ENCODE measurements at places on chromosomes 11 and 22.
A peak's percentile ranks its signal among the peaks of the same experiment; 100 is the strongest.

GRCh38 chr11:46383974-46384701, 2.7 kb downstream of the MDK start:
- no peak for DNase-seq

- DNase-seq = no peak
Observed at GRCh38 chr22:30033901-30034300, 46.4 kb upstream of the HORMAD2 start.

GRCh38 chr22:37304595-37305343, 22.5 kb downstream of the CYTH4 start:
- peak; percentile 24 for DNase-seq

DNA sequence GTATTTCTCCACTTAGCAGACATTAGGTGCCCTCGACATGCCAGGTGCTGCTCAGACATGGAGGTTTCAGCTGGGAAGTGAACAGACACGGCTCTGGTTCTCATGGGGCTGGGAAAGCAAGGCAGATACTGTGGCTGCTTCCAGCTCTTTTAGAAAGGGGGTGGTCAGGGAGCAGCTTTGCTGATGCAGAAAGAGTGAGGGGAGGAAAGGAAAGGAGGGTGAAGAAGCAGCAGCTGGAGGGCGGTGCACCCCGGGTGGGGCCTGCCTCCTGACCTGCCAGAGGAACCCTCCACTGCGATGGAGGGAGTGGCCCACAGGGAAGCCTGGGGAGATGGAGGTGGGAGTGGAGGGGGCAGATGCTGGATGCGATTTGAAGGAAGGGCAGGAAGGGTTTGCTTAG, 76.8 kb downstream of the MORC2 start:
- no peak for DNase-seq

- DNase-seq = no peak
Observed at GRCh38 chr11:117052196-117053149, 45.8 kb downstream of the SIK3 start.

- peak; percentile 93 for DNase-seq
Observed at GRCh38 chr22:17903564-17904295, 120.6 kb downstream of the MICAL3 start.

DNA sequence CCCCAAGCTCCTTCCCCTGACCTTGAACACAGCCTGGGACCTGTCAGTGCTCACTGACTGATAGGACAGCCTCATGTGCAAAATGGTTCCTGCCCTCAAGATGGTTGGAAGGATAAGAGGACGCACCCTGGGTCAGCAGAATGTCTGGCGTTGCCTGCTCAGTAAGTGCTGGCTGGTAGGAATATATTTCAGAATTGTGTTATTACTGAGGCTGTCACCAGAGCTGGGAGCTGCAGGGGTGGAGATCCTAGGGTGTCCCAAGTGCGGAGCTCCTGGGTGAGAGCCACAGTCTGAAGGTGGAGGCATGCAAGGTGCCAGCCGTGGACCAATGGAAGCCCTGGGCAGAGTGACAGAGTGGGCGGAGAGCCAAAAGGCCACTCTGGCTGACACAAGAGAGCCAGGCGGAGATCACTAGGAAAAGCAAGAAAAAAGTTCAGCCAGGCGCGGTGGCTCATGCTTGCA, 1.0 kb upstream of the SEC14L4 start:
- DNase-seq = no peak

GRCh38 chr11:32186118-32186517, 95.2 kb downstream of the RCN1 start:
- no peak for DNase-seq

- peak; percentile 2 for DNase-seq
Observed at GRCh38 chr11:100403816-100404215, 283.3 kb upstream of the ARHGAP42 start.

- DNase-seq = no peak
Observed at GRCh38 chr11:680970-681369, 14.1 kb downstream of the DEAF1 start.

DNA sequence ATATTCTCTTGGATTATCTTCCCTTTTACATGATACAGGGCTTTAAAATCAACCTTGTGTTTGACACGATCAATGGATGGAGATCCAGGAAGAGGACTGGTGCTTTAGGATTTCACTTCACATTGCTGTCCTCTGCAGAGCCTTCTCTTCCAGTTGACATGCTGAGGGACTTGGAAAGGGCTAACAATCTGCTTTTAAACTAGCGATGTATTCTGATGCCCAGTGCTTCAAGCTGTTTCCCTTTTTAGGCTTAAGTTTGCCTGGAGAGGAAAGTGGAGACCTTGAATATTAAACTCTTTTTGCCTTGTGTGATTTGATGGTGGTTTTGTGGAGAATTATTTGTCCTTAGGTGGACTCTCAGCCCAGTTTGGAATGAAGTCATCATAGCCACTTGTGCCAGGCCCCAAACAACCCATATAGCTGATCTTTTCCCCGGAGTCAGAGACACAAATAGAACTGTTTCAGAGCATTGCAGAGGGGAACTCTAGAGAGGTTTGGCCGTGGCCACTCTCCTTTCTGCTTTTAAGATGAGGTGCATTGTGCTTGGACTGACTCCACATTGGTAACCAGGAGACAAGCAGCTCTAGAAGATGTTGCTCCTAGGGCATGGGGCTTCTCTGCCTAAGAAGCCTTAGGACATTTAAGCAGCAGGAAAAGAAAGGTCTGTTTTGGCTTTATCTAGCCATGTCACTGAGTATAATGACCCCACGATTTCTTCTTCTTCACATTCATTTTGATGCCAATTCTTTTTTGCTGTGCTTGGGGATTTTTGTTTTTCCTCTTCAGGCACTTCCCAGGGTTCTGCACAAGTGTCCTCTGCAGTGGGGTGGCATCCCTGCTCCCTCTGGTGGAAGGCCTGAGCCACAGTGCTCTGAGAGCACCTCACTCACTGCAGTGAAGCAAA, 152.8 kb downstream of the NCAM1 start:
- DNase-seq = peak; percentile 69

GRCh38 chr22:44293034-44293433, 19.7 kb downstream of the SHISAL1 start:
- DNase-seq = no peak

DNA sequence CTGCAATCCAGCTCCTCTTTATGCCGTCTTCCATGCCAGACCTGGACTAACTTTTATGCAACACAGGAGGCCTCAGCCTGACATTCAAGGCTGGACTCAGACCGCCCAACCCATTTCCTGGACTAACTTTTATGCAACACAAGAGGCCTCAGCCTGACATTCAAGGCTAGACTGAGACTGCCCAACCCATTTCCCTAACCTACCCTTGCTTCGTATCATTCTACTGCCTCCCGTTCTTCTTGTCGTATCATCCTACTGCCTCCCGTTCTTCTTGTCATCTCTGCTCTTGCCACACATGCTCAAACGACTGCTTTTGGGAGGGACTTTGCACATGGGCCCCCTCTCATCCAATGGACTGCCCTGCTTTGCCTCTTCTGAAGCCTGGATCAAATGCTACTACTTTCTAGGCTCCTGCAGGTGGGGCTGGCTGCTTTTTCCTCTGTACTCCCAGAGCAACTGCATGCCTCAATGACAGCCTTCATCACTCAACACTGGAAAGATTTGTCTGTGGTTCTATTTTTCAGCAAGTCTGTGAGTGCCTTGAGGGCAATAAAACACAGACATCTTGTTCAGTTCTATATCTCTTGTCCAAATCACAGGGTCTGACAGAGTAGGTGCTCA, 7.8 kb downstream of the TBC1D10A start:
- DNase-seq = no peak

GRCh38 chr11:24253237-24253760, 243.6 kb upstream of the LUZP2 start:
- no peak for DNase-seq

DNA sequence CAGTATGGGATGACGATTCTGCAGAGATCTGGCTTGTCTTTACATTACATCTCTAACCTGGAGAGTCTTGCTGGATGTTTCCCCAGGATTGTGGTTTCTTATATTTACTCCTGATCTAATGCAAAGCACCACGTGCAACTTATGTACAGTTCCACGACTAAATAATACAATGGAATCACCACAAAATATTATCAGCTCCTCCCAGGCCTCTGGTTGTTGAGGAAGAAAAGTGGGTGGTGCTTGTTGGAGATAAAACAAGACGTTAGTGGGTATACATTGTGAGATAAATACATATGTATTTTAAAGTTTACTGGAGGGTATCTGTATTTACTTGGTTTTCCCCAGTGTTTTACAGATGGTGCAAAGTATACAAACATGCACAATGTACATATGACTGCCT, 569.7 kb downstream of the NTM start:
- DNase-seq = no peak

GRCh38 chr11:35173616-35174566, 34.9 kb downstream of the CD44 start:
- DNase-seq = no peak

DNA sequence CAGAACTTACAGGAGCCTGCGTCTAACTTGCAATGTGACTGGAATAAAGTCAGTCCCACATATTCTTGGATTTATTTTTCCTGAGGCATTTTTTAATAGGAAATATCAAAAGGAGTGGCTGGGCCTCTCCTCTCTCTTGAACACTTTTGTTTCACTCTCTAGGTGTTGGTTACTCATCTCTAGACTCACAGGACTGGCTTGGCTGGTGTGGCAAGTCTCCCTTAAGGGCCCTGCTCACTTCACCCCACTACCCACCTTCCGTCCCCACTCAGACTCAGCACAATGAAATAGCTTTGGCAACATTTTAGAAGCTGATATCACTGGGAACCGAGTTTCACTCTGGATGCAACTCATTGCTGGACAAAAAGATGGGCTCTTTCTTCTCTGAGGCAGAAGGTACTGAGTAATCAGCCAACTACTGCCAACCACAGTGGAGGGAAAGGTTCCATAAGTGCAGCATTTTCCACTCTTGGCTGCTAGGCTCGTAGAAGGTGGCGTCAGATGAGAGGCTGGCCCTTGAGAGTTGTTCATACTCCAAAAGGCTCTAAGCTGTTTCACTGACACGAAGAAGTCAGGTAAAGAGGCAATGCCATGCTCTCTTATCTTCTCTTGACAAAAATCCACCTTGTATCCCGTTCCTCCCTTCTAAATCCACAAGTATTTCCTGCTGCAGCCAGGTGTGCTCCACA, 390.6 kb downstream of the SOX6 start:
- DNase-seq = no peak

DNA sequence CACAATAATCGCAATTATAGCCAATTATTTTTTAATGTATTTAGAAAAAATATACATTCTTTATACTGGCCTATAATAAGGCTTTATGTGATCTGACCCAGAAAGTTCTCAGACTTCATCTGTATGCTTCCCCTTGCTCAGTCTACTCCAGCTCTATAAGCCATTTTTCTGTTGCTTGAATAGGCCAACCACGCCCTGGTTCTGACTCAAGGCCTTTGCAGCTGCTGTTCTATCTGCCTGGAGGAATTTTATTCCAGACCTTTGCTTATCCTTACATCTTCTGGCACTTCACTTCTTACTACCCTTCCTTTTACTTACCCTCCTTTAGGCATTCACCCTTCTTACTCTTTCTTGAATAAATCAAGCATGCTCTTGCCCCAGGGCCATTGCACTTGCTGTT, 54.9 kb upstream of the PDE3B start:
- no peak for DNase-seq

DNA sequence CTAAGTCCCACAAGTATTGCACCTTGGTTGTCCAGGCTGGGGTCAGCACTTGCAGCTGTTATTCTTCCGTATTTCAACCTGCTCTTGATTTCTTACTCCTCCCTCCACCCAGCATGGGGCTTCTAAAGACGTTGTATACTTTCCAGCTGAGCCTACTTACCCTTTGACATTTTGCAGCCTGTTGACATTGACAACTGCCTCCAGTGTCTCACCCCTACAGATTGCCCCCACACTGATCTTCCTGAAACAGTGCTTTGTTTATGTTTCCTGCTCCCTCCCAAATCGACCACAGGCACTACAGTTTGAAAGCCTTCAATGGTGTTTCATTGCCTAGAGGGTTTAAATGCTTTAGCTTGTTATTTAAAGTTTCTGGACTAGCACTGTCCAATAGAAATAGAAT, 56.6 kb downstream of the FAM83F start:
- DNase-seq = no peak

GRCh38 chr11:75425422-75425821, 7.6 kb downstream of the KLHL35 start:
- DNase-seq = no peak

DNA sequence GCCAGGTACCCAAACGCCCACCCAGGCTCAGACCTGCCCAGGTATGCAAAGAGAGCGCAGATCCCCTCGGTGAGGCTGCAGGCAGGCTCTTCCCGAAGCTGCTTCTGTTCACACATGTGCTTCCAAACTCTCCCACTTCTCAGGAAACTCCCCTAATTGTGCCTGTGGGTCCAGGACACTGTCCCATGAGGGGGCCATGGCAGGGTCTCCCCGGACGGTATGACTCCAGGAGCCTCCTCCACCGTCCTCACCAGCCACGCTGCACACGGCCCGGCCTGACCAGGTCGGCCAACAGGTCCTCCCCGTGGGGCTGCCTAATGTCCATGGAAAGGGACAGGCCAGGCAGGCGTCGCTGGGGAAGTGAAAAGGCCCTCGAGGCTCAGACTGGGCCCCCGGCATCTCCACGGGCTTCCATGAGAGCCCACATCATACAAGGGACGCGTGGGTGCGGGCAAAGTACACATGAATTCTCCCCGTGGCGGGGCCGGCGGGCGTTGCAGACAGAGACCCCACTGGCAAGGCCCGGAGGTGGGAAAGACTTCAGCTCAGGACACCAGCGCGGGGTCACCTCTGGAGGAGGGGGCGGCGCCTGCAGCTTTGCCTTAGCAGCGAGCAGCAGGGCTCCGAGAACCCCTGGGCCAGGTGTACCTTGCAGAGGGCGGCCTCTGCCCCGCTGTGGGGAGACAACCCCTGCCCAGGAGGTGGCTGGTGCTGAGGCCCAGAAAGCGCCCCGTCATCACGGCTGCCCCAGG, 526.1 kb downstream of the BRD1 start:
- DNase-seq = no peak

DNA sequence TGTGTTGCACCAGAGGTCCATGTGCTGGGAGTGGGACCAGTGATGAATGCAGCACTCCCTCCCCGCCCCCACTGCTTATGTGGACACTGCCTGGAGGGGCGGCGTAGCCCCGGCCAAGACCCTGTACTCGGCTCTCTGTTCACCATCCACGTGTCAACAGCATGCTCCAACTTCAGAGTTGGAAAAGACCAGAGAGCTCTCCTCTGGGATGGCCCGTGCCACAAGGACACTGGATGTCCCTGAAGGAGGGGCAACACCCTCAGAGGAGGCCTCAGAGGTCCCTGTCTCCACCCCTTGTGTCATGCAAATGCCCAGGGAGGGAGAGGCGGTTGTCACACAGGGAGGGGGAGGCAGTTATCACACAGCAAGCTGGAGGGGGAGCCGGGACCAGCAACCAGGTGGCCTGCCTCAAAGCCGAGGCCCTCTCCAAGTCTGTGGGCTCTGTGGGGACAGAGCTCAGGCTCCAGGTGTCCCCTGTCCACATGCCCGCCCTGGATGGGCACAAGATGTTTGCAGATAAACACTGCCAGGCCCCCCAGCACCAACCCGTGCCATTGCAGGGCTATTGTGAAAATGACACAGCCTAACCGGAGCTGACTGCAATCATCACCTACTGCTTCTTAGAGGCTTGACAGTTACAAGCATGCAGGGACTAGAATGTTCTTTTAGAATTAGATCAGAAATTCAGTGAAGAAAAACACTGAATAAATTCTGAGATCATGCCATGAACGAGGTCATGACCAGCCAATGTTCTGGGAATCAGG, 121.1 kb downstream of the PHF21B start:
- DNase-seq = no peak
